ENCODE measurements at places on chromosomes 11 and 22.

DNA sequence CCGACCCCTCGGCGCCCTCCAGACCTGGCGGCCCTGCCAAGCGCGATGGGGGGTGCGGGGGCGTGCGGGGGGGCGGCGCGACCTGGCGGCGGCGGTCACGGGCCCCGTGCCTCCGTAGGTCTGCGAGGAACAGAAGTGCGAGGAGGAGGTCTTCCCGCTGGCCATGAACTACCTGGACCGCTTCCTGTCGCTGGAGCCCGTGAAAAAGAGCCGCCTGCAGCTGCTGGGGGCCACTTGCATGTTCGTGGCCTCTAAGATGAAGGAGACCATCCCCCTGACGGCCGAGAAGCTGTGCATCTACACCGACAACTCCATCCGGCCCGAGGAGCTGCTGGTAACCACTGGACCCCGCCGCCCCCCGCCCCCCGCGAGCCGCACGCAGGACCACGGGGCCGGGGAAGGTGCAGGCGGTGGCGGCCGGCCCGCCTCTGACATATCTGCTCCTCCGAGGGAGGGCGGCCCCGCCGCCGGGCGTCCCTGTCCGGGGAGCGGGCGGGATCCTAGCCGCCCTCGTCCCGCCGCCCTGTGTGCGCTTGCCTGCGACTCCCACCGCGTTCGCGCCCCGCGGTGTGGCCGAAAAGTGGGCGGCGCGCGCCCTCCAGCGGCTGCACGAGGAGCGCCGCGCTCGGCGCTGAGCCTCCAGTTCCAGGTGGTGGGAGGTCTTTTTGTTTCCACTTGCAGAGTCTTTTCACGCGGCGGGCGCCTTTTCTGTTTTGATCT, 2.1 kb downstream of the CCND1 start:
- DNase-seq: peak; percentile 61

GRCh38 chr22:24937114-24937513, 9.4 kb downstream of the LHFPL7 start:
- DNase-seq: no peak

- no peak for DNase-seq
These were observed 3.9 kb downstream of the CREB3L1 start for GRCh38 chr11:46281371-46281831.

GRCh38 chr22:27093422-27093821, 436.0 kb downstream of the MIAT start:
- DNase-seq: no peak

DNA sequence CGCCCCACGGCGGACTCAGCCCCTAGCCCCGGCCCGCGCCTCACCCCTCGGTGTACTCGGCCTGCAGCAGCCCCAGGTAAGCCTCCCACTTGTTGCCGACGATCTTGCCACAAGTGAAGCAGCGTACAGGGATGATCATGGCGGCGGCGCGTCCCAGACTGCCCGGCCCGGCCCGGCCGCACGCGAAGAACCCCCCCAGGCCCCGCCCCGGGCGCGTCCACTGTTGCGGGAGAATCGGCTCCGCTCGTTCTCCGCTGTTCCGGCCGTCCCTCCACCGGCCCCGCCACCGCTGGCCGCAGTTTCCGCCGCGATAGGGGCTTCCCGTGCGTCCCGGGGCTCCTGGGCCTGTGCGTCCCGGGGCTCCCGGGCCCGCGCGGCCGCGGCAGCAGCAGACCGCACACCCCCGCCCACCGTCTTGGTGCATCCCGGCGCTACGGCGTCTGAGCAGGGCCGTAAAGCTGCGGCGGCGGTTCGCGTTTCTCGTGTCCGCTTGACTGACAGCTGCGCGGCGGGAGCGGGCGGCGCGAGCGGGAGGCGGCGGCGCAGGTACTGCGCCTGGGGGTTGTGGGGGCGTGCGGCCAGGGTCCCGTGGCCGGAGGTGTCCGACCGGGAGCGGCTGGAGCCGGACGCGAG, at the start of the genes POLR2L and TSPAN4:
Gene POLR2L (minus strand): TSS at position 160 of the 633 bp plus-strand sequence. CDS start 21 bp downstream, at position 139.
Gene TSPAN4 (plus strand): TSS at position 483 of the 633 bp plus-strand sequence. CDS start 7,453 bp downstream, outside the sequence.
- DNase-seq: peak; percentile 83

DNA sequence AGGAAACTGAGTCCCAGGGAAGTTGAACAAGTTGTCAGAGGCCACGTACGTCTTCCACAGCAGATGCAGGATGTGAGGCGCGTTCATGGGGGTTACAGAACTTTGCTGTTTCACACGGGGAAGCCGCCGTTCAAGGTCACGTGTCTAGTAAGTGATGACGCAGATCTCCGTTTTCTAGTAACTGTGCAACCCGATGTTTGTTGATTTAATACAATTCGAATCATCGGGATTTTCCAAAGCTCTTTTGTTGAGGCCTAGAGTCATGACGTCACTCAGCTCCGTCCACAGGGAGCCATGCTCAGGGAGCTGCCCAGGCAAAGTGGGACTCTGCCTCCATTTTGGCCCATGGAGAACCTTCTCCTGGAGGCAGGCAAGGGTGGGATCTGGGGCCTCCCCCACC, 1121.8 kb downstream of the TBC1D22A start:
- DNase-seq: no peak

GRCh38 chr11:116906479-116906878, 69.1 kb upstream of the APOA1 start:
- no peak for DNase-seq

- DNase-seq: no peak
These were observed 589 bp upstream of the NDUFC2 start for GRCh38 chr11:78080084-78080817.

GRCh38 chr22:44392446-44392921, 79.7 kb upstream of the SHISAL1 start:
- DNase-seq: no peak

DNA sequence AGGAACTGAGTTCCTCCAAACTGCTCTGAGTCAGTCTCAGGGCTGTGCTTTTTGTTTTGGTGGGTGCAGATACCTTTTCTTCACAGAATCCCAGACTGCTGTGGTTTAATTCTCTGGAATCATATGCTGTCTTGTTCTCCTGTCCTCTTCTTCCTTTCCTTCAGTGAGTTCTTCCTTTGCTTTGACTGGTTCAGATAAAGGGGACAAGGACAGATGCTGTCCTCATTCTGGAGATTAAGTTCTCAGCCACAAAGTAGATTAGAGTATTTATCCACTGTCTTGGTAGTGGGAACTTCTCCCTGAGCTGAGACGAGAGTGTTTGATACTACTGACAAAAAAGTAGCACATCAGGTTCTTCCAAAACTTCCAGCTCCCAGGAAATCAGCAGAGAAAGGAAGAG, 13.3 kb downstream of the ZDHHC5 start:
- DNase-seq: no peak

- DNase-seq: no peak
These were observed 17.9 kb downstream of the TUB start for GRCh38 chr11:8098879-8099278.

- no peak for DNase-seq
These were observed 240.0 kb downstream of the MIAT start for GRCh38 chr22:26897384-26897783.

DNA sequence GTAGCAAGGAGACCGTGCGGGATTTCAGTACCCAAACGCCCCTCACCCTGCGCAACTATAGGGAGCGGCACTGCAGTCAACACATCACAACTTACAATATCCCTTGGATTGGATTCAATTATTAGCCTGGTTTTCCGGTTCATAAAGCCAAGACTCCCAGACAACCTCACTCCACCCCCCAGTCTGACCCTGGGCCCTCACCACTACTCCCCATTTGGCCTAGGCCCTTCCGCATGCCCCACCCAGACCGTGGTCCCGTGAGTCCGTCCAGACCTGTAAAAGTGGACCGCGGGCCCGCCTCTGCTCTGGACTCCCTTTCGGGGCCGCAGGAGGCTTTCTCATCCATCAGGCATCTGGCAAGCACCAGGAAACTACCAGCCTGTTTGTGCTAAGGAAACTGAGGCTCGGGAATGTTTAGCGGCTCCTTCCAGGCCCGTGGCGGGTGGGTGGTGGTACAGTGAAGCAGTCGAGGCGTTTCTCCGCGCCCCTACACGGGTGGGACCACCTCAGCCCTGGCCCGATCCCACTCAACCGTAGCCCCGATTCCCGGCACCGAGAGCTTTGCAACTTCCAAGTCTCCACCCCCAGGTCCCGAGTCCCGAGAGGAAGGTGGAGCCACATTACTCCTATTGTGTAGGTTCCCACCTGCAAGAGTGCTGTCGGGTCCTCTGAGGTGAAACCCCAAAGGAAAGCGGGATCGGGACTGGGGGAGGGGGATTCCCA, 679 bp upstream of the DPP3 start:
- DNase-seq: no peak

GRCh38 chr11:115185507-115185906, 318.7 kb downstream of the CADM1 start:
- no peak for DNase-seq

DNA sequence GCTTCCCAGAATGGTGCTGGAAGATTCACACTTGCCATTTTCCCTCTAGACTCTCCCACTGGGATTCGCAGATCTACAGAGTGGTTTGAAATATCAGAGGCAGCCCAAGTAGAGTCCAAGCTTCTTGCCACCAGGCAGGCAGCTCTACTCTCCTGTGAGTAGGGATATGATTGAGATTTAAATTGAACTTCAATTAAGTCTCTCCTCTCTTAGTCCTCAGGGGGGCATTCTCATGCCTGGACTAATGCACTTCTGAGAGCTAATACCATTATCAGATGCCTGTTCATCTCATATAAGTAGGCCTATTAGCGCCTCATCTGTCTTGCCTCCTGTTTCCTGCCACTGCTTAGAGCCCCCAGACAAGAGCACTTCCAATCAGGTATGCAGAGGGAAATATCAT, 25.5 kb upstream of the AMPD3 start:
- no peak for DNase-seq

DNA sequence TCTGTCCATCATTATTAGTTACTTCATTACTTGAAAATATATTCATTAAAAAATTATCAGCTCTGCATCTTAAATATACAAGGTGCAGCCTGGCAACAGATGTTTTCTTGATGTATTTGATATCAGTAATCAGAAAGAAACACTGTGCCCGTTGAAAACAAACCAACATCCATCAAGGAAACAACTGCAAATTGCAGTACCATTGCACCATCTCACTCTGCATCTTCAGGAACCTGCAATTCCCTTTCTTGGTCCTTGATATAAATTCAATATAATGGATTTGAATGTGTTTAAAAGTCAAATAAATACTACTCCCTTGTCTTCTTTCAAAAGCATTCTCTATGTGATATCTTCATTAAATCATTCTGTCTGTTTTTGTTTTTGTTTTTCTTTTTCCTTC, 1131.2 kb downstream of the FAM181B start:
- DNase-seq: no peak

DNA sequence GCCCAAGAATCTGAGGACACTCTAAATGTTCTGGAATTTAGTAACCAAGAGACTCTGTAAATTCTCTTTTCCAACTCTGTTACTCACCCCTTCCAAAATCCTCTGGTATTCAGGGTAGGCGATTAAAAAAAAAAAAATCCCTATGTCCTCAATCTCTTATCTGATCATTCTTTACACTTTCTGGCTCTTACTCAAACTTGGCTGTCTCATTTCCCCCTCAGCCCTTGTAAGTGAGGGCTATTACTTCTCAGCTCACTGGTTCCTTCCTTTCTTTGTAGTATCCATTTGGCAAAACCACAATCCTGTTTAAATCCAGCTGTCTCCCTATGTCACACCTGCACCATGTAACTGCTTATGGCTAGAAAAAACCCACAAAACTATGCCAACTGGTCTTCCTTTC, 12.7 kb upstream of the MSANTD2 start:
- DNase-seq: no peak

GRCh38 chr22:48660790-48661740, 1166.6 kb downstream of the BRD1 start:
- DNase-seq: no peak

DNA sequence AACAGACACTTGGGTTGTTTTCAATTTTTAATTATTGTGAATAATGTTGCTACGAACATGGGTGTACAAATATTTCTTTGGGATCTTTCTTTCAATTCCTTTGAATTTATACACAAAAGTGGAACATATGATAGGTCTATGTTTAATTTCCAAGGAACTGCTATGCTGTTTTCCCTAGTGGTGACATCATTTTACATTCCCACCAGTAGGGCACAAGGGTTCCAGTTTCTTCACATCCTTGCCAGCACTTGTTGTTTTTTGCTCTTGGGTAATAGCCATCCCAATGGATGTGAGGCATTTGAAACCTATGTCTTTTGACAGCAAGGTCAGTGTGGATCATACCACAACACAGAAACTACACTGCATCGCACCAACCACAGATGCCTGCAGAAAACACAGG, 41.8 kb upstream of the SCN3B start:
- no peak for DNase-seq

DNA sequence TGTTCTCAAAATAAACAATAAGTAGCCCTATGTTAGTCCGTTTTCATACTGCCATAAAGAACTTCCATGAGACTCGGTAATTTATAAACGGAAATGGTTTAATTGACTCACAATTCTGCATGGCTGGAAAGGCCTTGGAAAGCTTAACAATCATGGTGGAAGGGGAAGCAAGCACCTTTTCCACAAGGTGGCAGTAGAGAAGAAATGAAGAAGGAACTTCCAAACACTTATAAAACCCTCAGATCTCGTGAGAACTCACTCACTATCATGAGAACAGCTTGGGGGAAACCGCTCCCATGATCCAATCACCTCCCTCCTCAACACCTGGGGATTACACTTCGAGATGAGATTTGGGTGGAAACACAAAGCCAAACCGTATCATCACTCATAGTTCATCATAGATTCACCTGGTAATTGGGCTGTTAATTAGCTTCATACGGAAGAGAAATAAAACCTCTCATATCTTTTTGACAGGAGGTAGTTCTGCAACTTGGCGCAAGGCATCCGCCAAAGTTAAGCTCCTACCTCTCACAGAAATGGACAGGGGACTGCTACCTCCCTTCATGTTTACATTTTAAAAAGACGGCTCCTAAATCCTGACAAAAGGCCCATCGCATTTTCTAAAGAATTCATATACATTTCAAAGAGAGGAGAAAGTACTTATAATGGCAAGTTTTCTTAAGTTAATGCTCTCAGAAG, 49.0 kb downstream of the MUC15 start:
- no peak for DNase-seq

DNA sequence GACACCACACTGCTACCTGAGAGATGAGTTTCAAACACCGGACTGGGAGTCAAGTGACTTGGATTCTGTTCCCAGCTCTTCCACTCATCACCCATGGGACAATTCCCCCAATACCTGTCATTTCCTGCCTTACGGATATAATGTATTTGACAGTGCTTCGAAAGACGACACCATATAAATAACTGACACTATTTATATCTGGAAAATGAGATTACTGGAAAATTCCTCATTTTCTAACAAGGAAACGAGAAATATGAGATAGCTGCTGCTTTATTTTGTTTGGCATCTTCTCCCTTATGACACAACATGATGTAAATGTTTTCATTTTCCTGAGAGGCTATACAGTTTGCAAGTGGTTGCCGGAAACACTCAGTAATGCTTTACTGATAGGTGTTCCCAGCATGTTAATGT, 8.6 kb downstream of the HSCB start:
- no peak for DNase-seq

DNA sequence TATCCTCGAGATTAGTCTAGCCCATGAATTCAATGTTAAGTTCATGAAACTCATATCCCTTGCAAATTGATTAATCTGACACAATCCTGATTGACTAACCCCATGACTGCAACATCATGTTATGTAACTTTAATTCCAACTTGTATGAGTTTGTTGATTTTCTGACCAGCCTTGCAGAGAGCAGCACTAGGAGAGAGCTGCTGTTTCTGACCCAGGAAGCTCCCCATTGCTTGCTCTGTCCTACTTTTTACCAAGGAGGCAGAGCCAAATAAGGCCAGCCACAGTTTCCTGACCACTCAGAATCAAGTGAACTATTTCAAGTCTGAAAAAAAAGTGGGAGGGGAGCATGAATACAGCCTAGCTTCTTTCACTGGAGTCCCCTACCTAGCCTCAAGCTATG, 13.2 kb downstream of the MPZL3 start:
- no peak for DNase-seq

- no peak for DNase-seq
These were observed 25.2 kb downstream of the ALKBH3 start for GRCh38 chr11:43905813-43906241.

Data from activated naive CD4-positive, alpha-beta T cell (primary cell).